ENCODE measurements at places on chromosomes 6 and 20.

DNA sequence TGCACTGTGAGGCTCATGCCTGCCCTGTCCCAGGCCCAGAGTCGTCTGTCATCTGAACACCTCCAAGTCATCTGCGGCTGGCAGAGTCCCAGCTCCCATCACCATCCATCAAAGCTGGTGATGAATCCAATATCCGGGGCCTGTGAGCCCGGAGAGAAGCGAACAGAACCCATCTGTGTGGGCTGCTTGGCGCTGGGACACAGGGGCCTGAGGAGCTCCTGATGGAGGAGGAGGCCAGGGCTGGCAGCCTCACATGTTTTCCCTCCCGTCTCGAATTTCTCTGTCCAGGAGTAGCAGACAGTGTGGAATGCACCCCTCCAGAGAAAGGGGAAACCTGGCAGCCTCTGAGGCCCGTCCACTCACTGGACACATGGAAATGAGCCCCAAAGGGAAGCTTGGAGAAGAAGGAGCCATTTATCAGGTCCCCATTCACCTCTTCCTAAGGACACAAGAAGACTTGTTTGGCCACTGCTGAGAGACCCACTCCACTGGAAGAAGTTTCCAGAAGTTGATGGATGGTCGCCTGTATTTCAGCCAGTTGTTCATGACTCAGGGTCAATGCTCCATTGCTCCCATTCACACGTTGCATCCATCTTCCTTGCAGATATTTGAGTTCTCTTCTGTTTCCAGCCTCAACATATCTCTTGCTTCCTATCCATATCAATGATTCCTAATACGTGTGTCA lies 307.5 kb upstream of the SULF2 start:
- DNase-seq = no peak

GRCh38 chr6:40584741-40585140 lies 2.4 kb downstream of the LRFN2 start:
- DNase-seq = no peak

GRCh38 chr6:19501737-19502245 lies 335.4 kb upstream of the ID4 start:
- DNase-seq = no peak

- DNase-seq = no peak
These were observed 802 bp upstream of the NRN1 start for GRCh38 chr6:6007366-6008088.

DNA sequence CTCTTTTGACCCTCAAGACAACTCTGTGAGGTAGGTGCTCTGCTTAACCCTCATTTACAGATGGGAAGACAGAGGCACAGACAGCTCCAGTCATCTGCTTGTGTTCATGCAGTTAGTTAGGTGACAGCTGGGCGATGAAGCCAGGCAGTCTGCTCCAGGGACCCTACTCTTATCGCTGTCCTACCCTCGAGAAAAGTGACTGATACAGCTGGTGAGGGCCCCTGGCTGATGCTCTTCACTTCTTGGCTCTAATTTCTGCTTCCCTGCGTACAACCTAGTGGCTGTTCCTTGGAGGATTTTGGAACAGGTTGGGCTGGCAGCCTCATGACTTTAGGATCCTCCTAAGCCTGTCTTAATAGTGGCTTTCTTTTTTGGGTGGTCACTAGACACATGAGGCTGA lies 9.1 kb upstream of the TJAP1 start:
- no peak for DNase-seq

- no peak for DNase-seq
These were observed 104.3 kb upstream of the BEND6 start for GRCh38 chr6:56850626-56851025.
